Amniotic stem cell (primary cell): ENCODE measurements at places on chromosomes 2 and 18.

DNA sequence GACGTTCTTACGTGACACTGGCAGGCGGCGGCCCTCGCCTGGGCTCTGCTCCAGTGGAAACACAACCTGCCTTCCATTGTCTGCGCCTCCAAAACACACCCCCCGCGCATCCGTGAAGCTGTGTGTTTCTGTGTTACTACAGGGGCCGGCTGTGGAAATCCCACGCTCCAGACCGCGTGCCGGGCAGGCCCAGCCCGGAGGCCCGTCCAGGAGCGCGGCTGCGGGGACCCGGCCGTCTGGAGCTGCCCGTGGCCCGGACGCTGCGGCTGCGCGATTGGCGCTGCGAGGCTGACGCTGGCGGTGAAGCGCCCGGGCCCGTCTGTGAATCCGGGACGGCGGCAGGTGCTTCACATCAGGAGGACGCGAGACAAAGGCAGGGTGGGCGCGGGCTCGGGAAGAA is 670.3 kb upstream of the SALL3 start:
- no peak for DNase-seq

DNA sequence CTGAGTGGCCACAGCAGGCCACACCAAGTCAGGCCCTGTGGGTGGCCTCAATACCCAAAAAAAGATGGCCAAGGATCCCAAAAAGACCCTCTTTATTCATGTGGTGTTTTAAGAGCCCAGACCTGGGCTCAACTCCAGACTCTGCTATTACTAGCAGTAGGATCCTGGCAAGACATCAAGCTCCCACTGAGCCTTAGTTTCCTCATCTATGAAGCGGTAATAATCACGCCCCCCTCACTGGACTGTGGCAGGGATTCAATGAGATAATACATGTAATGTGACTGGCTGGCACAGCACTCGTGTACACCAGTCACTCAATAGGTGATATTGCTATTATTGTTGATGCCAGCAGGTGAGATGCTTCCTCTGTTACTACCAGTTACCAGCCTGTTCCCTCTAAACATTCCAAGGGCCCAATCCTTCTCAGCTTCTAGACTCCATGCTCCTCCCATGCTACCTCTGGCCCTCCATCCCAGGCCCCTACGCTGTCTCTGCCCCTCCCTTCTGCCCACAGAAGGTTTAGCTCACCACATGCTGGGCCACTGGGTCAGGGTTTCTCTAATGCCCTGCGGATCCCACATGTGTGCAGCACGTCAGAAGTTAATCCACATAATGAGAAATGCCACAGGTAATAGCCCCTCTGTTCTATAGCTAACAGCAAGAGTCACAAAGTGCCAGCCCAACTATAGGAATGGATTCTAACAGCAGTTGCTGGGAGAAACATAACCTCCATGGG is 51.2 kb downstream of the SLC4A5 start:
- no peak for DNase-seq

DNA sequence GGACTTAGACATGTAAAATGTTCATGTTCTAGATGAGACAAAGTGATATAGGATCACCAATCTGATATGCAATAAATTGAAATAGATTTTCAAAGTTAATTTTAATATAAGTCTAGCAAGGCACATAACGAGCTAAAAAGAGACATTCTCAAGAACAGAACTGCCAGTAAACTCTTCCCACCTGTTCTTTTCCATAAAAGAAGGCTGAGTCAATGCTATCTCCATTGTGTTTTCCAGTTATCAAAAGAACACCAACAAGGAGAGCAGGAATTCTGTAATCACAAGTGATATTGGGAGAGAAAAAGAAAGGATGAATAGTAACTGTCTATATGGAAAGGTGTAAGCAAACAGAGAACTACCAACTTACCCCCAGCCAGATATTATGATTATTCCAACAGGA is 25.6 kb downstream of the GPR155 start:
- DNase-seq: no peak

- DNase-seq: no peak
These were observed 9.4 kb downstream of the RAMP1 start for GRCh38 chr2:237868631-237869342.

DNA sequence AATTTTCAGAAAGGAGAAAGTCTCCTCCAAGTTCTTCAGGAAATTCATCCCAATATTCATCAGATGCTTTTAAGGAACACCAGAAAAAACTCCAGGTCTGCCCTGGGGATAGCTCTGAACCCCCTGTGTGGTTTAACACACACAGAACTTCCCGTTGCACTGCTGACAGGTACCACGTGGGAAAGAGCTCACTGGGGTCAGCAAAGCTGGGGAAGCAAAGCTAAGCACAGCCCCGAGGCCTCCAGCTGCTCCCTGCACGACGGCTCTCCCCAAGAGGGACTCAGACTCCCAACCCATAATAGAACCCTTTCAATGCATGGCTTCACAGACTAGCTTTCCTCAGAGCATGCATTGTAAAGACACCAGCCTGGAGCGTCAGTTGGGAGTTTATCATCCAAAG is 28.0 kb downstream of the ADI1 start:
- no peak for DNase-seq

GRCh38 chr2:236956641-236957040 is 129.0 kb upstream of the COPS8 start:
- no peak for DNase-seq

DNA sequence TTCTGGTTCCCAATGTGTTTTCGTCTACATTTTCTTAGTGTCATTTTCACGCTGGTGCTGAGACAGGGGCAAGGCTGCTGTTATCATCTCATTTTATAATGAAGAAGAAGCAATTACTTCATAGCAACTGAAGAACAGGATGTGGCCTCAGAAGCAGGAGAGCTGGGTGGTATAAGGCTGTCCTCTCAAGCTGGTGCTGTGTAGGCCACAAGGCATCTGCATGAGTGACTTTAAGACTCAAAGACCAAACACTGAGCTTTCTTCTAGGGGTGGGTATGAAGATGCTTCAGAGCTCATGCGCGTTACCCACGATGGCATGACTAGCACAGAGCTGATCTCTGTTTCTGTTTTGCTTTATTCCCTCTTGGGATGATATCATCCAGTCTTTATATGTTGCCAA is 7.3 kb downstream of the IL36G start:
- DNase-seq: no peak

GRCh38 chr2:108171657-108172056 is 68.1 kb upstream of the SULT1C3 start:
- DNase-seq: no peak

GRCh38 chr2:17573085-17573803 is 32.7 kb downstream of the VSNL1 start:
- DNase-seq: no peak

- DNase-seq: no peak
These were observed 61.8 kb upstream of the TXNDC2 start for GRCh38 chr18:9823805-9824473.

GRCh38 chr2:155687181-155687580 is 645.3 kb downstream of the NR4A2 start:
- DNase-seq: no peak

DNA sequence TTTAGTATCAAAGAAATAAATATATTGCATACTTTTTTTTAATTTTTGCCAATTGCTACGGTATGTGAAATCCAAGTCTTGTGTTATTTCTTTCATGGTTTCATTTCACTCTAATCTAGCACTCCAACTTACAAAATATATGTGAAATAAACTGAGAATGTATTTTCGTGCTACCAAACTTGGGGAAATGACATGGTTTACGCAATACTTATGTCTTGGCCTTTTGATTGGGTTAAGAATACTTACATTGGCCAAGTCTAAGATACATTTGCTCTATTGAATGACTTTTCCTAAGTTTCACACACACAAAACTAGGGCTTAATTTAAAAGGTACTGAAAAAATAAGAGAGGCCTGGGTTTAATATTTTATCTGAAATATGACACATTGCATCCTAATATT is 80.5 kb downstream of the VRK2 start:
- no peak for DNase-seq

DNA sequence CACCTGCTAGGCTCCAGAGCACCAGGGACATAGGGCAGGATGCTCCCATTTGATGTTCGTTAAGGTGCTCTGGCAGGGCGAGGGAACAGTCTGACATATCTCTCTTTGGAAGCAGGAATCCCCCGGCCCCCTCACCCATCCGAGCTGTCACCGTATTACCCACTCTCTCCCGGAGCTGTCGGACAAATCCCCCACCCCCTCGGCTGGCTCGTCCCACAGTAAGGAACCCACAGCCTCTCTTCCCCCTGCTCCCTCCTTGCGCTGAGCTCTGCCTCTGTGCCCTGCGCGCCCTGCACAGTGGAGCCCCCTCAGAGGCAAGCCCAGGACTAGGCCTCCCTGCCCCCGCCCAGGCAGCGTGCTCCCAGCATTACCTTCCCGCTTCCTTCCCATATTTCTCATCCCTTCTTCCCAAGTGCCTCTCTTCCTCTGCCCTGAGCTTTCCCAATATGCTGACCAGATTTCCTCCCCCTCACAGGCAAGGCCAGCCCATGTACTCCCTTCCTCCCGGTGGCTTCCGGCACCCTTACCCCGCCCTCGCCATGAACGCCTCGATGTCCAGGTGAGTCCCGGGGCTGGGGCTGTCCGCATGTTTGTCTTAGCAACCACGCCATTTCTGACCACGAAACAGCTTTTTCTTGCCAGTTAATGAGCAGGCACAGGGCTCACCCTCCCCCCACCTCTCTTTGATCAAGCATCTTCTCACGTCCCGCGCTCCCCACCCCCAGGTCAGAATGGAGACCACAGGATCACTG is 23.8 kb downstream of the TGOLN2 start:
- DNase-seq: no peak

- DNase-seq: no peak
These were observed 439.7 kb upstream of the TNP1 start for GRCh38 chr2:217299590-217299989.

DNA sequence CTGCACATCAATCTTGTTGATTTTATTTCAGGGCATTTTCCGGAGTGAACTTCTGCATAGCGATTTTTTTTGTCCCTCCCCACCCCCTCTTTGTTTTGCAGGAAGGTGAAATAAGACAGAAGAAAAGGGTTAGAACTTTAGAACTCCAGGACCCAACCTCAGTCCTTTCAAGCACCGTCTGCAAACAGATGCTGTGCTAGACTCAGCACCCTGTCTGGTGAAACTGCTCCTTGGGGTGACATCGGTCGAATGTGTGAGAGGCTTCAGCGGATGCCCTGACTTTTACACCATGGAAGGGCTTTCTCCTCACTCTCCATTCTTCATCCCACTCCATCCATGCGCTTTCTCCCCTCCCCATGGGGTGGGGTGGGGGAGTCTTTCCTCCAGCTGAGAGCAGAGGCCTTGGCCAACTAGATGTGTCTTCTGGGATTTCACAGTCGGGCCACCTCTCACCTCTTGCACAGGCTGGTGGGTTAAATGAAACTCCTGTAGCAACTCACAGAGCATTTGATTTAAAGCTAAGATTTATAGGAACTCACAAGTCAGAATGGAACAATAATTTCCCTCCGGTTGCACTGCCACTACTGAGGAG is 43.3 kb upstream of the EDAR start:
- DNase-seq: no peak

GRCh38 chr2:119195001-119195400 is 28.6 kb upstream of the STEAP3 start:
- DNase-seq: no peak

GRCh38 chr2:40209761-40210160 is 242.1 kb downstream of the SLC8A1 start:
- no peak for DNase-seq

- DNase-seq: no peak
These were observed 54.7 kb upstream of the CAB39 start for GRCh38 chr2:230657906-230658305.

DNA sequence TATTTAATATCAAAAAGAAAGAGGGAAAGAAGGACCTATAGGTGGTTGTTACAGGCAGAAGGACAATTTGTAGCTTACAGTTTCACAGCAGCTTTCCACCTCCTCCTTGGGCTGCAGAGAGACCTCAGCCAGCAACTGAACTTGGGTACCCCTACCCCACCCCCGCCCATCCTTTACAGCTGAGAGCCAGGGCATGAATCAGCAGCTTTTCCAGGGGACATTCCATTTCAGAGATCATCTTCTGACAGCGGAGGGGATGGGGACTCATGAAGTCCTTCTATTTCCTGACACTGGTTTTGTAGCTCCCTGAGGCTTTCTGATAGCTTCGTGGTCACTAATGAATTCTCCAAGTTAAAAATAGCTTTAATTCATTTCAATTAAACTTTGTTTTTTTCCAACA is 96.4 kb downstream of the ITGB1BP1 start:
- DNase-seq: no peak

GRCh38 chr2:219506802-219507526 is 7.3 kb upstream of the ASIC4 start:
- no peak for DNase-seq

DNA sequence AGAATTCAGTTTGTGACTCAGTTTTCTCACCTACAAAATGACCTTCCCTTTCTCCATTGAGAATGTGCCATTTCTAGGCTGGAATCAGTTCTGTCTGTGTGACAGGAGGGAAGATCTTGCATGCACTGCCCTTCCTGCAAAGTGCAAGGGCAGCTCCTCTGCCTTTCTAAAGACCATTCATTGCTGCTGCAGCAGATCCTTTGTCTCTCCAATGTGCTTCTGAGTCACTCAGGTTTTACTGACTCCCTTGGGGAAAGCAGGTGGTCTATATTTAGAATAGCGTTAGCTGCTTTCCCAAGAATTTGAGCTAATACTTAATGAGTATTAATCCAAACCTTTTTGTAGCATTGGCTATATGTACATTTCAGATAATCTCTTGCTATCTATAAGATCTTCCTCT is 62.5 kb downstream of the DAW1 start:
- no peak for DNase-seq

GRCh38 chr2:72220170-72220569 is 72.5 kb upstream of the CYP26B1 start:
- DNase-seq: no peak

DNA sequence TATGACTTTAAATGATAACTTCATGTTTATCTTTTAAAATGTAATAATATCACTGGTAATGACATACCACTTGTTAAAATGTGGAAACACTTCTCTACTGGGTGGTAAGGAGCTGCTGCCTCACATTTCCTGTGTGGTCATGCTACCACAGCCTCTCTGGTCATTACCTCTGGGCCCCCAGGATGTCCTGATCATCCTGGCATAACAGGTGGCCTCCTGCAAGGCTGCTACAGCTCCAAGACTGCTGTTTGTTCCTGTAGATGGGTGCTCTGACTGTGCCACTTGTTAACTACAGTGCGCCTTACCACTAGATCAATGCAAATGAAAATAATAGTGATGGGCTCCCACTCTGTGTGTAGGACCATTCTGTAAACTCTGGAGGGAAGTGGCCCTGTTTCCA is 500.2 kb upstream of the SPRED2 start:
- DNase-seq: no peak

GRCh38 chr18:50051288-50051687 is 143.7 kb downstream of the MYO5B start:
- DNase-seq: no peak
